ENCODE measurements at places on chromosomes 1 and 21.

DNA sequence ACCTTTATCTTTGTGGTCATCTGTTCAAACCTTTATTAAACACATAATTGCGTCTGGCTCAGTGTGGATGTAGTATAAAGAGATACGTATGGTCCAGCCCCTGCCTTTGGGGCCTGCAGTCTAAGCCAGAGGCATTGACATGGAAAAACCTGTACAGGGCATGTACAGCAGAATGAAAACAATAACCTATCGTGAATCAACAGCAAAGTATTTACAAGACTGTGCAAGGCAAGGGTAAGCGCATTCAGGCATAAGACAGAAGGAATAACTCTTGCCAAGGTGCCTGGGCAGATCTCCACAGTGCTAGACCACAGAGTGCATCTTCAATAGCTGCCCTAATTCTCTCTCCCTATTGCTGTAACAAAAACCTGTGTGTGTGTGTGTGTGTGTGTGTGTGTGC lies 35.5 kb downstream of the KIRREL1 start:
- peak; percentile 75 for DNase-seq

GRCh38 chr1:9724706-9725476 lies 73.4 kb downstream of the PIK3CD start:
- DNase-seq, result no peak

DNA sequence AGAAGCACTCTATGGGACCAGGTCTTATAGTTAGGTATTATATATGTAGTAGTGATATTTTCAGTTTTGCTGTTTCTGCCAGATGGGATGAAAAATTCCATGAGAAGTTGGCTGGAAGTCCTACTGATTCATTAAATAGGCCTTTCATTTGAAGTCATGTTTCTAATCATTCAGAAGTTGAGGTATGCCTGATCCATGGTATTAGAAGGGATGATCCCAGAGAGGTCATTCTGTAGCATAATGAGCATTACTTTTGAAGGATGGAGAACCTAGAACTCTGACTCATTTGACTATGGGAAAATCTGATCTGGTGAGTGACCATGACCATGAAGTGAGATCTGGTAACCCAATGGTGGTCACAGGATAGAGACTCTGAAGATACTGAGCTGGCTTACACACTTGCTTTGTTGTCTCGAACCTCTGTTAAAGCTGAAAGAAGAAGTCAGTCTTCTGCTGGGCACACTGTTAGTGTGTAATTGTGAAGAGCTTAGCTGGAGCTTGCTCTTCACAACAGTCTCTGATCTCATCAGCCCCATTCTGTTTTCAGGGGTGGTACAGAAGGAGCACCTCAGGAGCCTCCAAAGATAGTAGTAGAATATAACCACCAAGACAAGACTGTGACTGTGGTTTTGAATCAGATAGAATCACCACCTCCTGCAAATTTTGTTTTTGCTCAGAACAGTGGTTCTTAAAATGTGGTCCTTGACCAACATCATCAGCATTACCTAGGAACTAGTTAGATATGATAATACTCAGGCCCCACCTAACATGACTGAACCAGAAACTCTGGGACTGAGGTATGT lies 9.0 kb downstream of the MGST3 start:
- DNase-seq, result no peak

- DNase-seq, result no peak
Measured at GRCh38 chr1:18652791-18653190, 22.1 kb downstream of the PAX7 start.

DNA sequence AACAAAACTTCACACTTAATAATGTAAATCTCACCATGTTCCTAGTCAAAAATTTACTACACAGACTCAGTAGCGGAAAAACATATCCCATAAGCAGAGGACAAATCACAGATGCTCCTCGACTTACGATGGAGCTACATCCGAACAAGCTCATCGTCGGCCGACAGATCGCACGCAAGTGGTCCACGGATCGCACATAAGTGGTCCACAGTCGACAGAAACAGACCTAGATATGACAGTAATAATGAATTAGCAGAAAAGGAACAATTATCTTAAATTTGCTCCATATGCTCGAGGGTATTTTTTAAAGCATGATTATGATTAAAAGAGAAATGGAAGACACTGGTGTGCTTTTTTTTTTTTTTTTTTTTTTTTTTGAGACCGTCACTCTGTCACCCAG lies 36.3 kb downstream of the WDR4 start:
- DNase-seq, result no peak
